NCI-H1436 treated with DMSO at 0.1 percent for 48 hours (cell line): ENCODE measurements at places on chromosomes 16 and 17.
A peak's percentile ranks its signal among the peaks of the same experiment; 100 is the strongest.

- DNase-seq = no peak
These were observed 41.6 kb upstream of the GSE1 start for GRCh38 chr16:85571563-85571812.

- DNase-seq = no peak
These were observed 39.0 kb downstream of the PRKCB start for GRCh38 chr16:23874613-23875294.

DNA sequence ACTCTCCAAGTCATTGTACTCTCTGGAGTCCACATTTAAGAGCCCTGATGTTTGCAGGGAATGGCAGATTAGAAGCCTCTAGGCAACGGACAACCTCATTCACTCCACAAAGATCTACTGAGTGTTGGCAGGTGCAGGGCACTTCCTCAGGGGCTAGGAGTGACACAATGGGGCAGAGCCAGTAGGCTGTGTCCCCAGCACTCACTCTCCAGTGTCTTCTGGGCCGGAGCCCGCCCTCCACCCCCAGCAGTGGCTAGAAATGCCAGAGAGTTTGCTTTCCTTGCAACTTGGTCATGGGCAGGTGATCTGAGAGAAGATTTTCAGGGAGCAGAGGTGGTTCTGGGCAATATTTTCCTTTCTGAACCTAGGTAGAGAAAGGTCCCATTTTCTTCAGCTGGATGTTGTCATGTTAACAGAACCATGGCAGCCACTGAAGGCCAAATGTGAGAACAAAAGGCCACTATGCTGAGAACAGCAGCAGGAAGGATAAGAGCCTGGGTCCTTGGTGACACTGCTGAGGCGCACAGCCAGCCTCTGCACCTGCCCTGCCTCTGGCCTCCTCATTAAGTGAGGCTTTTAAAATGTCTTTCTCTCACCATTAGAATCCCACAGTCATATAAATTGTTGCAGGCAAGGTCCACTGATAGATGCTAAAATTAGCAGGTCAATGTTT is 96.2 kb downstream of the USP31 start:
- no peak for DNase-seq

- no peak for DNase-seq
These were observed 15.9 kb upstream of the ARHGAP17 start for GRCh38 chr16:25031132-25031440.

DNA sequence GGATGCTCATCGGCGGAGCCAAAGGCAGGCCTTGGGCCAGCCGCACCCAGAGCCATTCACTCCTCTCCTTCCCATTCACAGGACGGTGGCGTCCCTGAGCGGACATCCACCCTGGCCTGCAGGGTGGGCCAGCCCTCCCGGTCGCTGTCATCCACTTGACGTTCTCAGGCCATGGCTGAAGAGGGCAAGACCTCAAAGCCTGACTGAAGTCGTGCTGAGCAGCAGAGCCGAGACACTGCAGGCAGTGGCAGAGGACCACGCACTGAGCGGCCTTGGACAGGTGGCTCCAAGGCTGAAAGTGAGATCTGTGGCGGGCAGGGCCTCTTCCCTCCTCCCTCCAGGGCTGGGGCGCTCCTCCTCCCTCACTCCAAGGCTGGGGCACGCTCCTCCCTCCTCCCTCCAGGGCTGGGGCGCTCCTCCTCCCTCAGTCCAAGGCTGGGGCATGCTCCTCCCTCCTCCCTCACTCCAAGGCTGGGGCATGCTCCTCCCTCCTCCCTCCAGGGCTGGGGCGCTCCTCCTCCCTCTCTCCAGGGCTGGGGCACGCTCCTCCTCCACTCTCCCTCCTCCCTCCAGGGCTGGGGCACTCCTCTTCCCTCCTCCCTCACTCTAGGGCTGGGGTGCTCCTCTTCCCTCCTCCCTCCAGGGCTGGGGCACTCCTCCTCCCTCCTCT is 24.1 kb downstream of the GNPTG start:
- no peak for DNase-seq

DNA sequence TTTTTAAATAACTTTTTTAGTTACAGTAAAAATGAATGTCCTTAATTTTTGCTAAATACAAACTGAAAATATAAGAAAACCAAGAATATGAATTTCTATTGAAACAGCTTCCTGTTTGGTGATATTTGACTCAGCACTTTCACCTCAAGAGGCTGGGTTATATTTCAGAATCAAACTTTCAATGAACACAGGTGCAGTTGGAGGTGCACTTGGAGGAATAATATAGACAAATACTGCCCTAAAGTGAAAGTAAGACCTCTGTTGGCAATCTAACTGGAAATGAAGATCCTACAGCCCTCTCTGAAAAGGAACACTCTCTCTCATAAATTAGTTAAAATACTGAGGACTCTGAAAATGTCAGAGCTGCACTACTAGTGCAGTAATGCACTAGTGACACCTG is 106.2 kb downstream of the BRIP1 start:
- DNase-seq = peak; percentile 3

GRCh38 chr16:69239851-69240250 is 52.9 kb downstream of the SNTB2 start:
- DNase-seq = no peak

DNA sequence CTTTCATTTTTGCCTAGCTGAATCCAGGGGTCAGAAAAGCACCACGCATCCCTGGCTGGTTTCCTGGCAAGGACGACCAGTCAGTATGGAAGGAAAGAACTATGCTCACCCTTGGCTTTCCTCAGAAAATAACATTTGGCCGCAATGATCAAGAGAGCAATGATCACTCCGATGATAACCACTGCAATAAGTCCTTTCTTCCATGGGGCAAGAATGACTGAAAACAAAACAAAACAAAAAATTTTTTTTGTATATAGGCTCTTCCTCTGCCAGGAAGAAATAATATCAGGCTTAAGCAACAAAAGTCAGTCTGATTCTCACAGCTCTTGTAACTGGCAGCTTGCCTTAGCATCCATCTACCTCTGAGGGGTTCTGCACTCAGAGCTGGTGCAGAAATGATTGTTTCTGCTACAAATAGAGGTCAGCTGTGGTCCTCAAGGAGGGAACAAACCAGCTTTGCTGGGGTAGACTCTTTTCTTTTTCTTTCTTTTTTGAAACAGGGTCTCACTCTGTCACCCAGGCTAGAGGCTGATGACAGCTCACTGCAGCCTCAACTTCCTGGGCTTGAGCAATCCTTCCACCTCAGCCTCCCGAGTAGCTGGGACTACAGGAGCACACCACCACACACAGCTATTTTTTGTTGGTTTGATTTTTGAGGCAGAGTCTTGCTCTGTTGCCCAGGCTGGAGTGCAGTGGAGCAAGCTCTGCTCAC is 35.7 kb downstream of the PECAM1 start:
- no peak for DNase-seq
